ENCODE measurements at places on chromosomes 12 and 14.

- DNase-seq, result no peak
- H3K4me1 ChIP-seq, result peaks cover 21% of the 10 kb centered on the region
- H3K4me3 ChIP-seq, result no peak overlapping the region
- no peak overlapping the region for H3K27ac ChIP-seq
- H3K36me3 ChIP-seq, result no peaks in the 10 kb centered on the region
- no peaks in the 10 kb centered on the region for H3K27me3 ChIP-seq
Observed at GRCh38 chr12:91924827-91925226, 220.8 kb downstream of the BTG1 start.

- peaks cover 76% of the 10 kb centered on the region for H3K4me1 ChIP-seq
- peak overlapping the region; percentile 87 for H3K4me3 ChIP-seq
- H3K27me3 ChIP-seq, result no peaks in the 10 kb centered on the region
- DNase-seq, result no peak
- H3K27ac ChIP-seq, result peak overlapping the region; percentile 100
Observed at GRCh38 chr12:121796855-121797751, 3.6 kb upstream of the RHOF start.

DNA sequence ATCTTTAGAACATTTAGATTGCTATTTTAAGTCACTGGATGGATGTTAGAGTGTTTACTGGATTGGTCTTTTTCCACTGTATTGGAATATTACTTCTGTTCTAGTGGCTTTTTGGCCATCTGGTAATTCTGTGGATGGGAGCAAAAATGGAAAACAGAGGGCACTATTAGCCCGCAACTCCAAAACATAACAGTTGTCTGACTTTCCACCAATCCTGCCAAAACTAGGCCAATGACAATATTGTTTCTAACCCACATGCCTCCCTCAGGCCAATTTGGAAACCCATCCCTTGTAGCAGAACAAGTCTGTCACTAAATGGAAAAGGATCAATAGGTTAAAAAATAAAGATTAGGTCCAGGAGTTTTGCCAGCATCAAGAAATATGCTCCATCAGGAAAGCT is 97.8 kb downstream of the ETNK1 start:
- no peak for DNase-seq
- no peak overlapping the region for H3K4me3 ChIP-seq
- H3K36me3 ChIP-seq, result no peaks in the 10 kb centered on the region

DNA sequence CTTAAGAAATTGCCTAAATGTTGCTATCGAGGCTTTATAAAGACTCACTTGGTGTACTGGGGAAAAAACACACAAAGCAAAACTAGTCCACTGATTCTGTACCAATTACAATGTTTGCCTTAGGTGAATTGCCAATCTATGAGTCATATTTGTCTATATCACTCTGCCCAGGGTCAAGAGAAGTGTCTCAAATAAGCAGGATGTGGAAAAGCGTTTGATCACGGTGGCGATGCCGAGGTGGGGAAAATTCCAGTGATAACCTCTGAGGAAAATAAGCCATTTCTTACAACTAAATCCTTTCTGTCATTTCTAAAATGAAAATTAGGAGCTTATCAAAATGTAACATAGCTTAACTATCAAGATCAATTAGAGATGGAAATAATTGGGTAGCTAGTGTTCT is 148.6 kb upstream of the DIO3 start:
- H3K27ac ChIP-seq, result no peak overlapping the region
- peaks cover 27% of the 10 kb centered on the region for H3K4me1 ChIP-seq
- no peaks in the 10 kb centered on the region for H3K36me3 ChIP-seq
- DNase-seq, result no peak

- no peaks in the 10 kb centered on the region for H3K36me3 ChIP-seq
- H3K4me3 ChIP-seq, result no peak overlapping the region
- DNase-seq, result no peak
- H3K27me3 ChIP-seq, result no peaks in the 10 kb centered on the region
Observed at GRCh38 chr14:56199095-56199981, 81.1 kb downstream of the PELI2 start.

- H3K27ac ChIP-seq, result no peak overlapping the region
- H3K4me1 ChIP-seq, result no peaks in the 10 kb centered on the region
- no peaks in the 10 kb centered on the region for H3K36me3 ChIP-seq
- H3K27me3 ChIP-seq, result no peaks in the 10 kb centered on the region
- H3K4me3 ChIP-seq, result no peak overlapping the region
Observed at GRCh38 chr12:10140001-10140400, 10.0 kb upstream of the CLEC7A start.

DNA sequence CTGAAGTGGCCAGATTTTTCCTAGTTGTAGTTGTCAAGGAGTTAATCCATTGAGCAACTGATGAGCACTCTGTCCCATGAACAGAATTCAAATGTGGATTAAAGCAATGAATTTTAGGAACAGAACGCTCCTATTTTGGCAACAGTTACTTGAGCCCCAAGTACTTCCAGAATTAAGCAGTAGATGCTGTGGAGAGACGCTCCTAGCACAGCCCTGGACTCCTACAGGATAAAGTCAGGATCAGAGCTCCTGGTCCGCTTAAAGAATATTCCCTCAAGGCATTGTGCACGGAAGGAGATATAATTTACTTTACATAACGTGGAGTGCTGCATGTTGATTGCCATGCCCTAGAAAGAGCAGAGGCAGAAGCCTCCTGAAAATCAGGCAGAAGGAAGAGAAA is 53.4 kb downstream of the FLRT2 start:
- no peak for DNase-seq
- H3K4me3 ChIP-seq, result no peak overlapping the region
- no peaks in the 10 kb centered on the region for H3K27me3 ChIP-seq
- no peaks in the 10 kb centered on the region for H3K36me3 ChIP-seq
- H3K4me1 ChIP-seq, result peaks cover 27% of the 10 kb centered on the region
- no peak overlapping the region for H3K27ac ChIP-seq

GRCh38 chr12:108935159-108935763 is 55.4 kb downstream of the DAO start:
- no peaks in the 10 kb centered on the region for H3K36me3 ChIP-seq
- no peaks in the 10 kb centered on the region for H3K4me1 ChIP-seq
- no peak overlapping the region for H3K27ac ChIP-seq
- no peak overlapping the region for H3K4me3 ChIP-seq

- no peak overlapping the region for H3K27ac ChIP-seq
- no peaks in the 10 kb centered on the region for H3K36me3 ChIP-seq
- H3K27me3 ChIP-seq, result no peaks in the 10 kb centered on the region
- H3K4me1 ChIP-seq, result no peaks in the 10 kb centered on the region
- no peak overlapping the region for H3K4me3 ChIP-seq
Observed at GRCh38 chr14:20524027-20524426, 18.7 kb downstream of the RNASE10 start.

- no peak overlapping the region for H3K4me3 ChIP-seq
- no peaks in the 10 kb centered on the region for H3K36me3 ChIP-seq
- H3K27me3 ChIP-seq, result no peaks in the 10 kb centered on the region
- H3K27ac ChIP-seq, result peak overlapping the region; percentile 93
- peaks cover 86% of the 10 kb centered on the region for H3K4me1 ChIP-seq
Observed at GRCh38 chr14:23148591-23149249, 29.7 kb upstream of the CEBPE start.

- no peaks in the 10 kb centered on the region for H3K4me1 ChIP-seq
- DNase-seq, result no peak
- H3K4me3 ChIP-seq, result no peak overlapping the region
- no peaks in the 10 kb centered on the region for H3K27me3 ChIP-seq
Observed at GRCh38 chr14:53055003-53055402, 98.1 kb downstream of the DDHD1 start.
